ENCODE measurements at places on chromosomes 3 and 15.

- no peak for DNase-seq
Measured at GRCh38 chr3:41522612-41523011, 323.3 kb downstream of the CTNNB1 start.

DNA sequence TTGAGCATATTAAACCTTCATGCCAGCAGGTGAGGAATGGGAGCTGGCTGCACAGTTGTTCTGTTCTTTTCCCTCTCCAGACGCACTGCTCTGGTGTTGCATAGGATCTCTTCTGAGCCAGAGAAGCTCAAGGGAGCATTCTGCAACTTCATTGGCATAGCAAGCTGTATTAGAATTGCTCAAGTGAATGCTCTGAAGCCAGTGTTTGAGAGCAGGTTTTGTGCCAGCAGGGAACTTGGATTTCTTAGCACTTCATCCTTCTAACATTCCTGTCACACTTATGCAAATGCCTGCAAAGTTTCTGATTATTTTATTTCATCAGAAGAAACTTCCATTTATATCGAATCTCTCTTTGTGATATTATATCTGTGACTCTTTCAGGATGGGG, 366.6 kb downstream of the AGBL1 start:
- no peak for DNase-seq

DNA sequence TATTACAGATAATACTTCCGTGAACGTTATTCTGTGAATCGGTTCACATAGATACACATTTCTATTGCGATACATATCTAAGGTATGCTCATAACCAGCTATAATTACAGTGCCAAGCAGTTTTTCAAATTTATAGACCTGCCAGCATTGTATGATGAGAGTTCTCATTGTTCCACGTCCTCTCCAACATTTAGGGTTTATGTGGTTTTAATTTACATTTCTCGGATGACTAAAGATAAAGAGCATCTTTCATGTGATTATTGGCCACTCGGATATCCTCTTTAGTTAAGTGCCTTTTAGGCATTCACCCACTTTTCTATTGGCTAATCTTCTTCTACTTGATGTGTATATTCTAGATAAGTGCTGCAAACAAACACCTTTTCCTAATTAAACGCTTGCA, 134.7 kb upstream of the CCDC54 start:
- DNase-seq: no peak

DNA sequence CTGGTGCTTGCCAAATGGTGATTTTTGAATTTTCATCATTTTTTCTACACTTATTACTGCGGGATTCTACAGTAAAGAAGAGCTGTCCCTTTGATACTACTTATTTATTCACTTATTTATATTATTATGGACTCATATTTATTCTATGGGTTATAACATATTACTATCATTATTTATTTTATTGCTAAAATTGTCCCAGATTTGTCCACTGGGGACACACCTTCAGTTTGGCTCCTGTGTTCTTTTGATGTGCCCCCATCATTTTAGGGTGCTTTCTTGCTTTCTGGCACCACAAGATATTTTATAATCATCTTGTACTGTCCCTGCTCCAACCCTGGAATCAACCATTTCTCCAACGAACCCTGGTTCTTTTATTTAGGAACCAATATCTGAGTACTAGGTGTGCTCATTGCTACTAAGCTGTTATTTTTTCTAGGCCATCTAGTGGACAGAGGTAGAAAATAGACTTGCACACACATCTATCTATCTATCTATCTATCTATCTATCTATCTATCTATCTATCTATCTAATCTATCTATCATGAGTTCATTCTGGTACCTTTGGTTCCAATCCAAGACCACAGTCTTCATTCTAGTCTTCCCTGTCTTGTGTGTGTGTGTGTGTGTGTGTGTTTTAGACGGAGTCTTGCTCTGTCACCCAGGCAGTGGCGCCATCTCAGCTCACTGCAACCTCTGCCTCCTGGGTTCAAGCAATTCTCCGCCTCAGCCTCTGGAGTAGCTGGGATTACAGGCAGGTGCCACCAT, 16.0 kb downstream of the SLC22A14 start:
- no peak for DNase-seq

DNA sequence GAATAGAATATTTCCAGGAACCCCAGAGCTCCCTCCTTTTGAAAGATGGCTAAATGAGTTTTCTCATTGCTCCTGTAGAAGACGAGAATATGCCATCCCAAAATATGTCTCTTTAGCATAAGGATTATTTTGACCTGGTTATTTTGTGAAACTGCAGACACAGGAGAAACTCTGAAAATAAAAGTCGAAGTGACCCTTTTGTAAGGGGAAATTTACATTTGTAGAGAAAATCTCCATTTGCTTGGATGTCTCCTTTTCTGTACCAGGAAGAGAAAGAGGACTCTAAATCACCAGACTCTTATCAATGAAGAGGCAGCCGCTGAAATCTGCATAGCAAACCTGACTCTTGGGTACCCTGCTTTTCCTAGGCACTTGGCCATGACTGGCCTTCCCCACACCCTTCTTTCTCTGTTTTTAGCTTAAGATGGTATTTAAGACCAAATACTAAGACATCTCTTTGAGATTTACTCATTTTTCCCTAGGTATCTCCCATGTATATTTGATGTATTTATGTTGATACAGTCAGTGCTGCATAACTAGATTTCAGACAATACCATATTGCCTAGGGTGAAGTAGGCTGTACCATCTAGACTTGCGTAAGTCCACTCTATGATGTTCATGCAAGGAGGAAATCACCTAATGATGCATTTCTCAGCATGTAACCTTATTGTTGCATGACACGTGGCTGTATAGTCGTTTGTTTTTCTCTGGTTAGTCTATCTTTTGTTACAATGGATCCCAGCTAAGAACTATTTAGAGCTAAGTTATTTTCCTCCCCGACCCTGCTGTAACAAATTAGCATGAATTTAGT, 98.2 kb upstream of the UBE3A start:
- DNase-seq: no peak

GRCh38 chr3:152998591-152998990, 163.4 kb upstream of the RAP2B start:
- DNase-seq: no peak
